ENCODE measurements at places on chromosomes 5 and 9.

- no peak for DNase-seq
These were observed 25.9 kb upstream of the PTAR1 start for GRCh38 chr9:69785757-69786156.

DNA sequence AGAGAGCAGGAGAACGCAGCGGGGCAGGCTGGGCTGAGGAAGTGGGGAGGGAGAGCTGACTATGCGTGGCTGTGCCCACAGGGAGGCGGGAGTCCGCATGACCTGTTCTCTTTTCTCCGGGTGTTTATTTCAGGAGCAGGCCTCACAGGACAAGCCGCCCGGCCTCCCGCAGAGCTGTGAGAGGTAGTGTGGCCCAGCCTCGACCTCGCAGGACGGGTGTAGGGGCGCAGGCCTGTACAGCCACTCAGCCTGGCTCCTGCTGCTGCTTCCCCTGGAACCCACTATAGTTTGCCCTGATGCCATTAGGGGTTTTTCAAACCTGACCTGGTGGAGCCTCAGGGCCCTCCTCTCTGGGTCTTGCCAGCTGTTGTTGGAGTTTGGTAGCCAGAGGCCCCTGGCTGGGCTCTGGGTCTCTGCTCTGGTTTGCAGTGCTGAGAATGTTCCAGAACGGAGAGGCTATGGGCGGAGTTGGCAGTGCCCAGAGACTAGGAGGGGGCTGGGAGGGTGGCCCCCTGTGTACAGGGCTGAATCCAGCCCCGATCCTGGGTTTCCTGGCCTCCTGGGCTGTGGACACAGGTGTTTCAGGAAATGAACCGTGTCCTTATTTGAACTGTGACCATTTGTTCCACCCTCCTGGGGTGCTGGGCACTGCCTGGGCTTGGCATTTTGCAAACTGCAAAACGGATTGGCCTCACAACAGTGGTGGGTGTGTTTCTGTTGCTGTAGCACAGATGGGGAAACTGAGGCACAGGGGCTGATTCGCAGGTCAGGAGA, 78.8 kb downstream of the WNK2 start:
- no peak for DNase-seq

GRCh38 chr5:57111993-57112392, 61.9 kb upstream of the GPBP1 start:
- DNase-seq, result no peak

GRCh38 chr9:98101416-98101815, 17.6 kb downstream of the TRIM14 start:
- no peak for DNase-seq
